ENCODE measurements at places on chromosomes 16 and 17.

DNA sequence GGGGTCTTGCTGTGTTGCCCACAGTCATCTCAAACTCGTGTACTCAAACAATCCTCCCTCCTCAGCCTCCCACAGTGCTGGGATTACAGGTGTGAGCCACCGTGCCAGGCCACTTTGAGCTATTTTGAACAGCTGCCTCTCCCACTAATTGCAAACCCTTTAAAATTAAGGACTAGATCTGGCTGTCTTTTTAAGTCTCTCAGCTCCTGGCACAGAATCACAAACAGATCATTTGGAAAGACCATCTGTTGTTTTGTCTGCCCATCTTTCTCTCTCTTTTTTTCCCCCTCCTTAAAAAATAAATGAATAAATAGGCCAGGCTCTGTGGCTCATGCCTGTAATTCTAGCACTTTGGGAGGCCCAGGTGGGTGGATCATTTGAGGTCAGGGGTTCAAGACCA, 10.9 kb upstream of the STAT3 start:
- no peak for DNase-seq

GRCh38 chr16:47726031-47726675, 265.0 kb downstream of the PHKB start:
- no peak for DNase-seq

GRCh38 chr16:66802159-66802558, 775 bp upstream of the TERB1 start:
- no peak for DNase-seq

GRCh38 chr17:57839571-57839923, 10.3 kb downstream of the MRPS23 start:
- no peak for DNase-seq

DNA sequence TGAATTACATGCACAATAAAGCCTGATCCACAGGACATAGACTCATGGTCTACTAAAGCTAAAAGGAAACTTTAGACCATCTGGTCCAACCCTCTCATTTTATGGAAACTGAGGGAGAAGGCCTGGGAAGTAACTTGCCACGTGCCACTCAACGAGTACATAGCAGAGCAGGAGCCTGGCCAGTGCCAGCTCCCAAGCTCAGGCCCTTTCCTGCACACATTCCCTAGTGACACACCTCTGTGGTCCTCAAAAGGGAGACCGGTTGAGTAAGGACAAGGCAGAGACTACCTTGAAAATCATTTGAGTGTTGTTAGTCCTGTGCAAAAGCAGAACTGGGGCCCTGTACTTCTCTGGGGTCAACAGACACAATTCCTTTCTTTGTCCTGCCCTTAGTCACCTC, 2.8 kb downstream of the CCL4L2 start:
- no peak for DNase-seq

DNA sequence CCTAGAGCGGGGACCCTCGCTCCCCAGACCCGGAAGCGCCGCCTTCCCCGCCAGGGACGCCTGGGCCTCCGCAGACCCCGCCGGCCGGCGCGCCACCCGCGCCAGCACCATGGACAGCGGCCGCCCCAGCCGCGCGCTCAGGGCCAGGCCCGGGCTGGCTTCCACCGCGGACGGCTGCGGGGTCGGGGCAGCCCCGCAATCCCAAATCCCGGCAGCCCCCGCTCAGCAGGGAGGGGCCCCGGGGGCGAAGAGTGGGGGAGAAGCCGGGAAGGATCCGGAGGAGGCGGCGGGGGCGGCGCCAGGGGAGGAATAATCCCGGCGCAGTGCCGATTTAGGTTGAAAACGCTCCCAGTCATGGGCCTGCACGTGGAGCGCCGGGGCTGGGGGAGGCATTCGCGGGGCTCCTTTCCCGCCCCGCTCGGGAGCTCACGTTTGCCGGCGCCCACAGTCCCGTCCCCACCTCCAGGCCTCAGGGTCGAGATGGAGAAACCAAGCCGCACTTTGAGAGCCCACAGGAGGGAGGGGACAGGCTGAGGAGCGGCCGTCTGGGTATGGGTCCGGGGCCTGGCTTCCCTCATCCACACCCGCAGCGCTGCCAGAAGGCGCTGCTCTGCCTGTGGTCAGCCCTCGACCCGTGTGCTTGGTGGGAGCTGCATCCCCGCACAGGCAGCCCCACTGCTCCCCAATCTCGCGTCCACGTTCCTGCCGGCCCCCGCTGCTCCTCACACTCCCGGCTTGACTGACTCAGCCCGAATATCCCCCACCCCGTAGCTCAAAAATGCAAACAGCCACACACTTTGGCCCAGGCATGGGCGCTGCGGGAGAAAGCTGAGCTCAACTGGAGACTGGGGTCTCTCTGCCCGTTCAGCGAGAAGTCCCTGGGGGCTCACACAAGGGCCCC, 4.7 kb downstream of the FBXL16 start:
- no peak for DNase-seq

GRCh38 chr17:82016061-82016874, 6.4 kb downstream of the CENPX start:
- DNase-seq = no peak

GRCh38 chr17:29787995-29788394, 142.0 kb downstream of the SSH2 start:
- no peak for DNase-seq

- no peak for DNase-seq
These were observed 378.4 kb upstream of the CDH5 start for GRCh38 chr16:65988024-65988595.

GRCh38 chr17:66610361-66611133, 224.4 kb upstream of the CACNG5 start:
- DNase-seq = no peak

- DNase-seq = no peak
These were observed 2274.0 kb downstream of the TP53TG3F start for GRCh38 chr16:35733278-35733965.

Data from GM06990 (cell line).